ENCODE measurements at places on chromosomes 2 and 18.

DNA sequence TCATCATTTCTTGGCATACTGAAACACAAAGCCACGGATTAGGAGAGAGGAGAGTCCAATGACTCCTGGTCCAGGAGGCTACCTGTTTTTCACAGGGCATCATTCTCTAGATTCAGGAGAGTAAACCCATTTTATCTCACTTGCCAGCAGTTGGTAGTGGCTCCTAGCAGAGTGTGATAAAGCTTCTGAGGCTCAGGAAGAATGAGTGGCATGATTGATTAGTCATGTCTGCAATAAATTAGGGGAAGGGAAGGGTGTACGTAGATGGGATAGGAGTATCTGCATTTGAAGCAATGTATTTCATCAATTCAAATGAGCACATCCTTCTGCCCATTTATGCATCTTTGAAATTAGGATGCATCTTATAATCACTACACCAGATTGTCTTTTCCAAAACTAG lies 31.1 kb upstream of the PNO1 start:
- DNase-seq, result no peak

DNA sequence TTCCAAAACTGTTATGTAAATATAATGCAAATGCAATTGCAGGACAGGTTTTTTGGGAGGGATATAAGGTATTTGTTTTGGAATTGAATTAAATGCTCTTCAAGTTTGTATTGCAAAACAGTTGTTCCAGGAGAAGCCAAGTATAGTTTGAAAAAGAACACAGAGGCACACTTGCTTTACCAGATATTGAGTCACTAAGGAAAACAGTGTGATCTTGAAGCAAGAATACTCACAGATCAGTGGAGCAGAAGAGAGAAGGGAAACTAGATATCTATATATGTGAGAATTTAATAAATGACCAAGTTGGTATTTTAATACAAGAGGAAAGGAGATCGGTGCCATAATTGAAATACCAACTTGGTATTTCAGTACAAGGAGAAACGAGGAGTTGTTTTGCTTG lies 178.9 kb downstream of the CAPN13 start:
- no peak for DNase-seq

- peak; percentile 31 for DNase-seq
Measured at GRCh38 chr2:152506843-152507242, 171.9 kb downstream of the FMNL2 start.

GRCh38 chr18:74476140-74476539 lies 19.0 kb upstream of the DIPK1C start:
- no peak for DNase-seq

DNA sequence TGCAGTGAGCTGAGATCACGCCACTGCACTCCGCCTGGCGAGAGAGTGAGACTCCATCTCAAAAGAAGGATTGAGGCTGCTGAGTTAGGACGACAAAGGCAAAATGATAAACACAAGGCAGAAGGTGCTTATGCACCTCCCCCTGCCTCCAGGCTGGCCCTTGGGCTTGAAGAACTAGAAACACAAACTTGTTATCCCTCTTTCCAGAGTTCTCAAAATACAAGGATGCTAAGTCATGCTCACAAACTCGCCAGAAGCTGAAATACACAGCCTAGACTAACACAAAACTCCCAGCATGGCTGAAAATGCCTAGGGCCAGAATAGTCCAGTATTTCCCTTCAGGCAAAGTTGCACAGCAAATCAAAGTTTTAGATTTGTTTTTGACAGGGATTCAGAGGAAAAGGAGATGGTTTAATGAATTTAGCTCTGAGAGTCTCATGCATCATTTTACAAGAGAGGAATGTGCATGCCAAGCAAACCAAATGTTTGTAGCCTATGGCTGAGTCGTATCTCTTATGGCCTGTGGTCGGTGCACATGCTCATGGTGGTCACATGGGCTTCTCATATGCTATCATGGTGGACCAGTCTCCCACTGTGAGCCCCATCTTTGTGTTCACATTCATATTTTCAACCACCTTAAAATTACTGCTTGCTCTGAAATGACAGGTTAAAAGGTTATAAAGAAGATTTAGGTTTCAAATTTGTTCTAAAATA lies 16.2 kb upstream of the MREG start:
- DNase-seq, result peak; percentile 70
